CD8-positive, alpha-beta T cell (primary cell): ENCODE measurements at places on chromosomes 2 and 18.

DNA sequence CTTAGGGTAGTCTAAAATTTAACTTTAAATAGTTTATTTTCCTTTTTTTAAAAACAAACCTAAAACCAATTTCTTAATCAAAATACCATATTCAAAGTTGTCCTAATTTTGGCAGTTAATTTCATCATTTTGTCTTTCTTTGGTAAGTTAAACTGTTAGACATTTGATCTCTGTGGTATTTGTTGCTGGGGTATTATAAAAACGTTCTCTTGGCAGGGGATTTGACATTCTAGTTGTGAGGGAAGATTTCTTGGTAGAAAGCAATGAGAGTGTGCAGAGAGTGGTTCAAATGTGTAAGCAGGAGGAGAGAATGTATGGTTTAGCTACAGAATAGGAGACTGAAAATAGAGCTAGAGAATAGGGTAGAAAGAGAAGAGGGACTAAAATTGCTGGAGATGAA lies 14.6 kb downstream of the GULP1 start:
- no peak for DNase-seq

GRCh38 chr2:212959471-212960117 lies 191.8 kb downstream of the IKZF2 start:
- DNase-seq: no peak

- no peak for DNase-seq
Measured at GRCh38 chr18:63232826-63233225, 86.7 kb downstream of the BCL2 start.

GRCh38 chr2:212021947-212022346 lies 516.7 kb downstream of the ERBB4 start:
- DNase-seq: no peak

- DNase-seq: no peak
Measured at GRCh38 chr2:241809383-241810306, 652 bp downstream of the NEU4 start.

GRCh38 chr18:23281626-23282436 lies 146.5 kb downstream of the CABLES1 start:
- no peak for DNase-seq

- no peak for DNase-seq
Measured at GRCh38 chr2:137658433-137658832, 305.8 kb upstream of the HNMT start.

GRCh38 chr2:60526623-60527022 lies 26.8 kb downstream of the BCL11A start:
- no peak for DNase-seq

- DNase-seq: no peak
Measured at GRCh38 chr2:208722731-208723130, 316.1 kb downstream of the PTH2R start.

- no peak for DNase-seq
Measured at GRCh38 chr2:217890445-217890844, 112.3 kb downstream of the TNS1 start.

DNA sequence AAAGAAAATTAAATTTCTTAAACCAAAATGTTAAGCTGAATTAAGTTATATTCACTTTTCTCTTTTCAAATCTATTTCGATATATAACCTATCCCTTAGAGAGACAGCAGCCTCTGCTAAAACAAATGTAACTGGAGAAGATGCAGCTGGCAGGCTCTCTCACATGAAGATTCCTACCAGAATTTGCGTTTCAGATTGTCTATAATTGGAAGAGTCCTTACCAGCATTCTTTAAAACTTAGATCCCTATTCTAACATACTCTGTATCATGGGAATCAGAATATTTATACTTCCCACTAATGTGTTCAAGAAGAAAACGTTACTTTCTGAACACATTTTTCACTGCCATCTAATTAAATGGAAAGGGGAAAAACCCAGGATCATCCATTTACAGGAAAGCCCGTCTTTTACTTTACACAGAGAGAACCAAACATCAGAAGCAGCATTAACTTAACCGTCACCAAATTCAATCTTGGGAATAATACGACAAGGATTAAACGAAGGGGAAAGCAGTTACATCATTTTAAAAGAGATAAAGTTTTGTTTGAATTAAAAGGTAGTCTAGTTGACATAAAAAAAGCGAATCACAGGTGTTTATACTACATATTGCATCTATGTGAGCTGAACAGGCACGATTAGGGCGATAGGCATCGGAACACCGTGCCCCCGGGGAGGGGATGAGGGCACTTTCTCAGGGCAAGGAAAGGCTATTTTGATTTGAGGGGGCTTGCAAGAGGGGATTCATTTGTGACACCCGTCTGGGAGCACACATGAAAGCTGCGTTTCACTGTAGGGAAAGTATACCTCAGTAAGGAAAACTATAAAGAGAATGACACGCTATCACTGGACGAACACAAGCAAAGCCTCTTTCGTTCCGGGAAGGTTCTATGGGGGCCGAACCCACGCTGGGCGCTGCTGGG lies 1.3 kb downstream of the PTPN2 start:
- peak; percentile 22 for DNase-seq

GRCh38 chr2:212791569-212791968 lies 253.0 kb upstream of the ERBB4 start:
- DNase-seq: no peak

DNA sequence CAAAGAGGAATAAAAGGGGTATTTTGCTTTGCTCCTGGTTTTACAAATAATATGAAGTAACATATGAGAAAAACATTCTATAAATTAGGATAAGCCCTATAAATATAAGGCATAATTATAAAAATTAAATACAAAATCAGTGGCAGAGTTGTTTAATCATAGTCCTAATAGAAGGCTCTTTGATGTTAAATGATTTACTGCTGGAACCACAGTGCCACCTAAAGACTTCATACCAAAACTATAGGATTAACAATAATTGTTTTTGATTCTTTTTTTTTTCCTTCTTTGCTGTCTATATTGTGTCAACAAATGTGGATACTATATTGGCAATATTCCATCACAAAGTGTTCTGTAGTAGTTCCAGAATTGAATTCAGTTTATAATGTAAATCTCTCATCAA lies 837.7 kb upstream of the SLC39A10 start:
- no peak for DNase-seq

DNA sequence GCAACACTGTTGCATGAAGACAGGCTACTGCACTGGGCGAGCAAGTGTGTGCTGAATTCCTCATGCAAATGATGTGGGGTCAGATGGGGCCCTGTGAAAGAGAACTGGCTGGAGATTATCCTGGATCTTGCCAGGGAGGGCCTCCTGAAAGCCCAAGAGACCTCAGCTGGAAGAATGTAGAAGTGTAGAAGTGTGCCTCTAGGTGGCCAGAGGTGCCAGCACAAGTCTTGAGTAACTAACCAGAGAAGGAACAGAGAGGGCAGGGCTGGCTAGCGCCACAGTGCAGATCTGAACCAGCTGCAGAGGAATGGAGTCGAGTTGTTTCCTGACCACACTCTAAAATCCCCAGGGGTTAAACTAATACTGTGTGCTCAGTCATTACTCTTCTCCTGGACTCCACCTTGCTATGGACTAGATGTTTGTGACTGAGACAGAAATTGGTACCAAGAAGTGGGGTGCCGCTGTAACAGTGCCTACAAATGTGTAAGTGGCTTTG lies 399.3 kb downstream of the LRATD1 start:
- no peak for DNase-seq

DNA sequence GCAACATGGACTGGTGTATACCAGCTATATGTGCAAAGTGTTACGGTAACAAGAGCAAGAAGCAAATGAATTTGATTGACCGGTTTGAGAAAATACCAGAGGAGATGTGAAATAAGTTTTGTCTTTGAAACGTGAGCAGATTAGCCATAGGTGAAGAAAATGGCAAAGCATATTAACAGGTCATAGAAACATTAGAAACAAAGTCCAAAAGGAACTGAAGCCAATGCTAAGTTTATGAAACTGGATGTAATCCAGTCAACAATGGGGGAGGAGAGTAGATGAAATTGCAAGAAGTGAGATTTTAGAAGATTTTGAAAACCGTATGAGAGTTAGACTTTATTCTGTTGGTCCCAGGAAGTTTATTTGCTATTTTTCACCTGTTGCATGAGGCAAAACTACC lies 1315.4 kb upstream of the CHAC2 start:
- DNase-seq: no peak

DNA sequence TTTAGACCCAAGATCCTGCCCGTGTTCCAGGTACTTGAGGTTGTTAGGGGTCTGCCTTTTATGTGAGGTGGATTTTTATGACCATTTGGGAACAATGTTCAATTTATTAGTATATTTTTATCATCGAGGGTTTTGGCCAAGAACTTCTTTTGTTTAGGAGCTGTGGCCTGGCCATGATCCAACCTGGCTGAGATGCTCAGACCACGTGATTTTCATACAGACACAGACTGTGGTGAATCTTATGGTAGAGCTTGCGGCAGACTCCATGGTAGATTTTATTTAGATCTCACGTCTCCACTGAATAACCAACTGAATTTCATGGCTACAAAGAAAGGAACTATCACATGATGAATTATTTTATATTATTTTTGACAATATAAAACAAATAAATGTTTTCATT lies 405.5 kb upstream of the VWC2L start:
- DNase-seq: no peak

- no peak for DNase-seq
Measured at GRCh38 chr2:174339561-174340399, 5.0 kb downstream of the SP9 start.

GRCh38 chr2:221549143-221549542 lies 23.0 kb downstream of the EPHA4 start:
- no peak for DNase-seq

DNA sequence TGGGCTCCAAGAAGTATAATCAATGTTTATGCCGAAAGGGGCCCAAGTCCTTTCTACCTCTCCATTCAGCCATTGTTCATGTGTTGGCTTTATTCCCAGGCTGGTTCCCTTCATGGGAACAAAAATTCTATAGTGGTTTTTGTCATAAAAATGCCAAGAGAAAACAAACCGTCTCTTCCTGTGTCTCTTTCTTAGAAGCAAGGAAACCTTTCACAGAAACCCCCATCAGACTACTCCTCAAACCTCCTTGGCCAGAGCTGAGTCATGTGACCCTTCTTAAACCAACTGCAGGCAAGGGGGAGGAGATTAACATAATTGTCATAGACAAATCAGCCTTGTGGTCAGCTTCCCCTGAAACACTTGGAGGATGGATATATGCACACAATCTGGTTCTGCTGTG lies 75.1 kb upstream of the TANK start:
- no peak for DNase-seq

DNA sequence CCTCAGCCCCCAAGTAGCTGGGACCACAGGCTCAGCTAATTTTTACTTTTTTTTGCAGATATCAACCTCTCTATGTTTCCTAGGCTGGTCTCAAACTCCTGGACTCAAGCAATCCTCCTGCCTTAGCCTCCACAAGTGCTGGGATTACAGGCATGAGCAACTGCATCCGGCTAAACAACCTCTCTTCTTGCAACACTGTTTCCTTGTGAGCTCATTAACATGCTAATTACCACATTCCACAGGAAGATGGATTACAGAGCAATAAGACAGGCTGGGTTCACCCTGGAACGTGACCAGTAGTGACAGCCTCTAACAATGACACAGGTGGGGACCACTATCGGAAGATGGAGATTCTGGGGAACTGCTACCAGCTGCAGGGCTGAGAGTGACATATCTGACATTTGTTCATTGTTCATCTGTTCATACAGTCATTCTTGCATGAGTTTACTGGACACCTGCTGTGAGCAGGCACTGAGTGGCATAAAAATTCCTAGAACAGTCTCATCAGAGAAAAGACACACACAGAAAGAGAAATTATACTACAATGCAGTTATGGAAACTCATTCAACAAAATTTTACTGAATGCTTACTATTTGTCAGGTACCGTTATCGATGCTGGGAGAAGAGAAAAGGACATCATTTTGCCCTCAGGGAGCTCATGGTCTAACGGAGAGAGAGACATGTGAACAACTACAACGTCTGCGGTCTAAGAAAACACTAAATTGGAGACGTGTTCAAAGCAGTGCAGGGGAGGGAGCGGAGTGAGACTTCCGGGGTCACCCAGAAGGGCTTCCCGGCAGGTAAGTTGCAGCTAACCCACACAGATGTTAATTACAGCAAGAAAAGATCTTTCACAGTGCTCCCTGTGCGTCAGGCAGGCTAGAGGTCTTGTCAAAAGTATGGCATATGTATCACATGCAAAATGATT lies 37.6 kb downstream of the PROC start:
- no peak for DNase-seq

DNA sequence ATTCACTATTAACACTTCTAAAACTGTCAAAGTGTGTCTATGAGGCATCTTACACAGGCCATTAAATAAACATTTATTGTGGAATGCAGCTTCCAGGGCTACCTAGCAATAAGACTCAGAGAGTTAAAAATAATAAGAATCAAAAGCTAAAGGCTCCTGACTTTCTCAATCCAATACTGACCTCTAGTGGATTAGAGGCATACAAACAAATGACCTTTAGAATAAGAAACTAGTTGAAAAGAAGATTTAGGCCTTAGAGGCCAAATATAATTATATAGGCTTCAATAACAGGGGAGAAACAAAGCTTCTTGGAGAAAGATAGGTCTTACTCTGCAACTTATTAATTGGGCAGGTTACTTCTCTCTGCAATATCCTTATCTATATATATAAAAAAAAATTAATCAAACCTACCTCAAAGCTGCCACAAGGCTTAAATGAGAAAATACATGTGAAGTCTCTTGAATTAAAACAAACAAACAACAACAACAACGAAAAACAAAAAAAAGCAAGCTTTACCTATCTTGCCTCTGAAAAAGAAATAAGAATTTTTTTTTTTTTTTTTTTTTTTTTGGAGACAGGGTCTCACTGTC lies 246.1 kb downstream of the EXOC6B start:
- DNase-seq: no peak

DNA sequence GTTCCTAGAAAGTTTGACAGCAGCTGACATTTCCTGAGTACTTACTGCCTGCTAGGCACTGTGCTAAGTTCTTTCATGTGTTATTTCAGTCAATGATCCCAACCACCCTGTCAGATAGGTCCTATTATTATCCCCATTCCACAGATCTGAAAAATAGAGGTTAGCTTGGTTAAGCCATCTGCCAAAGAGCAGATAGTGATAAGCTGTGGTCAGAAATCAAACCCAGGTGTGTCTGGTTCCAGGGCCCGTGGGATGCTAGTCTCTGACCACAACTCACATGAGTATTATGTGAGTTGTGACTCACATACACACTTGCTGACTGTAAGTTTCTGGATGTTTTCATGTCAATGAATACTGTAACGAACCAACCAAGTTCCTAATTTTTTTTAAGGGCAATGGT lies 132.0 kb upstream of the APCDD1 start:
- DNase-seq: no peak

DNA sequence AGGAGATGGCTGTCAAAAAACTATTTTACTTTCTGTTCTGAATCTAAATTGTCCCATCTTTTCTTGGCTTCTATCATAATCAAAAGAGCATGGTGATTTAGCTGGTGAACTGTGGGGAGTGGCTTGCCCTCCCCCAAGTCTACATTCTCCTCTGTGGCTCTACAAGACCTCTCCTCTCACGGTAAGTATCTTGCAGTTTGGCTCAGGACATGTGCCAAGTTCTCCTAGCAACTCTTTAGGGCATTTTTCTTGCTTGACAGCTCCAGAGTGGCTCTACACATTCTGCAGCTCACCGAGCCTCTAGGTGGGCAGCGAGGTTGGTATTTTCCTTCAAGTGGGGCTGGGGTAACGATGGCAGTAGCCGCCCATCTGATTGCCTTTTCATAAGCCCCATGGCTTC lies 29.1 kb downstream of the SLC4A5 start:
- DNase-seq: no peak
